Stimulated activated CD8-positive, alpha-beta memory T cell treated with anti-CD3 and anti-CD28 coated beads, Interleukin-4, amount 100 ng/mL, for 4 hours (primary cell): ENCODE measurements at places on chromosomes 12 and 14.

GRCh38 chr12:43434614-43435013 lies 117.4 kb downstream of the ADAMTS20 start:
- DNase-seq: no peak

GRCh38 chr12:66647034-66647691 lies 31.7 kb downstream of the GRIP1 start:
- no peak for DNase-seq

DNA sequence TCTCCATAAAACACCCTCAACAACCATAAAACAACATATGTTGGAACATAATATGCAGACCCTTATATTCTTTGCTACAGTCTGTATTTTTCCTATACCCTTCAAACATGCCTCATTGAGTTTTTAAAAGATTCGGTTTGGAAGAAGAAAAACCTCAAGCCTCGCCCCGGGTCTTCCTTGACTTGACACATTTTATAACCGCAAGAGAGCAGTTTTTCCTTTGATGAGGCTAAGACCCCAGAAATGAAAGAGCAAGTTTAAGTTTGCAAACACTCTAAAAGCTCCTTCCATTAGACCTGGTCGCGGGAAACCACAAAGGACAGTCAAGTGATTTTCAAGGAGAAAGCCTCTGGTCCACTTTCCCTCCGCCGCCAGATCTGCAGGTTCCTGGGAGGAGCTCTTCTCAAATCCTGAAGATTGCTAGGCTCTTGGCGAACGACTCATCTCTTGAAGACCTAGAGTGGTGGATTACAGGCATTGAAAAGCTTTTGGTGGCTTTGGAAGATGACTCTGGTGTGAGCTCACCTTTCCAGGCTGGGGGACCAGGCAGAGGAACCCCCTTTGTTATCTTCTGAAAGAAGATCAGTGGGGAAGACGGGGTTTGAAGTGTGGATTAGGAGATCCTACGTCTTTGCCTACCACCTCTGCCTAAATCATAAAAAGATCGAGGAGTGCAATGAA lies at the start of gene ASCL4:
TSS of gene ASCL4 (plus strand) at position 356 of the 681 bp plus-strand sequence. CDS start 515 bp downstream, outside the sequence.
- DNase-seq: no peak

GRCh38 chr12:113007166-113007565 lies 28.8 kb downstream of the OAS2 start:
- no peak for DNase-seq

- no peak for DNase-seq
These were observed 21.9 kb upstream of the PTGR2 start for GRCh38 chr14:73829526-73830431.

- DNase-seq: no peak
These were observed 94.0 kb downstream of the NAV3 start for GRCh38 chr12:77924703-77925102.

DNA sequence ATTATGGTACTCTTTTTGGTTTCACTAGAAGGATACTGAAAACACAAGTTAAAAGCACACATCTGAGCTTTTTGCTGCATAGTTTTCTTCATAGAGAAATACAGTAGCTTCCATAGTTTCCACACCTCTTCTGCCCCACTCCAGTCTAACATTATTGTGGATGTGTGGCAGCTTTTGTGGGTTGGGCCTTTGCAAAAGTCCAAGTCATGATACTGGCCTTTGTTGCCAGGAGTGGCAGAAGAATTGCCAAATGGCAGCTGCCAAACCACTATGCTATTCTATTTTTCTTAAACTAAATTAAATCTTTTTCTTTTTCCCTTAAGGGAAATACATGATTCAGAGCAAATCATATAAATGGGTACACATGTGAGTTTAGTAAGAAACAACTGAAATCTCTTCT lies 114.8 kb downstream of the PLEKHA5 start:
- no peak for DNase-seq

- DNase-seq: no peak
These were observed 35.6 kb downstream of the DUSP6 start for GRCh38 chr12:89316705-89317139.

- DNase-seq: no peak
These were observed 215.5 kb downstream of the AEBP2 start for GRCh38 chr12:19654650-19655376.

DNA sequence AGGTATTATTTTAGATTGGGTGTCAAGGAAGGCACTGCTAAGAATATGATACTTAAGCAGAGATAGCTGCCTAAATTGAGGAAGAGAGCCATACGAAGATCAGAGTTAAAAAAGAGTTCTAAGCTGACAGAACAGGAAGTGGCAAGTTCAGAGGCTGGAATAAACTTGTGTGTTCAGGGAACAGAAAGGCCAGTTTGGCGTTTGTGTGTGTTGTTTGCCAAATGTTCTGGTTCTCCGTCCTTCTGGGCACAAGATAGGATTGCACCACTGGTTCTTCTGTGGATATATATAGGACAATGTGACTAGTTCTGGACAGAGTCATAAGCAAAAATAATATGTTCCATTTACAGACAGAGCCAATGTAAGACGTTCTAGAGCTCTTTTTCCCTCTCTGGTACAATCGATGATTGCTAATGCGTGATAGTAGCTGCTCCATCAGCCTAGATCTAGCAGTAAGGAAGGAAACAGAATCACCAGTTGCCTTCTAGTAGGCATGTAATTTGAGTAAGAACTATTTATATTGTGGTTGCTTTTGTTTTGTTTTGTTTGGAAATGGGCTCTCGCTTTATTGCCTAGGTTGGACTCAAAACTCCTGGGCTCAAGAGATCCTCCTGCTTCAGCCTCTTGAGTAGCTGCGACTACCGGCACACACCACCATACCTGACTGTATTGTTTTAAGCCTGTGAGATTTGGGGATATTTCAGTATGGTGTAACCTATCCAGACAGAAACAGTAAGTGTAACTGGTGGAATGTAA lies 7.4 kb downstream of the BBS10 start:
- no peak for DNase-seq

GRCh38 chr12:117835156-117835555 lies 133.6 kb downstream of the KSR2 start:
- DNase-seq: no peak

GRCh38 chr14:32513571-32514009 lies 184.5 kb downstream of the AKAP6 start:
- DNase-seq: no peak

- DNase-seq: no peak
These were observed 57.7 kb downstream of the MAX start for GRCh38 chr14:65044596-65044959.

GRCh38 chr12:93203361-93203760 lies 174.4 kb upstream of the NUDT4 start:
- DNase-seq: no peak

GRCh38 chr12:47141459-47141858 lies 61.7 kb upstream of the AMIGO2 start:
- no peak for DNase-seq

DNA sequence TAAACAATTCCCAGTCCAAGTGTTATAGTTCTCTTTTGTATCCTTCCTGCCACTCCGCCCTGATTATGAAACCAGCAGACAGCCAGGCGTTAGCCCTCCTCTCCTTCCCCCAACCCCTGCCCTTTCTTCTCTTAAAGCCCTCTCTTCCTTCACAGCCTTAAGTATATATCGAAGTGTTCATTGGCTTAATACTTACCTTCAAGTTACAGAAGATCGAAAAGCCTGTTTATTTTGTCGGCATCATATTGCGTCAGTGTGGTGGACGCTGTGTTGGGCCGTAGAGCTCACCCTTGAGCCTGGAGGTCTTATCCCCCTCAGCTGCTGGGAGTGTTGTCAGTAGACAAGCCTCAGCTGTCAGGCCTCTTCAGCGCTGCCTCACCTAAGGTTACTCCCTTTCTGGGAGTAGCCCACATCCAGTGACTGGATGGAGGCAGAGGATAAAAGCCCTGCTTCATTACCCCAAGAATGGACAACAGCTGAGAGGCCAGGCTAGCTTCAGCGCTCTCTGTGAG lies 36.2 kb downstream of the CMAS start:
- no peak for DNase-seq

- DNase-seq: no peak
These were observed 316.1 kb downstream of the AACS start for GRCh38 chr12:125381373-125381772.

- no peak for DNase-seq
These were observed 91.9 kb downstream of the VRK1 start for GRCh38 chr14:96889091-96889490.

GRCh38 chr12:52222692-52223091 lies 10.4 kb upstream of the KRT7 start:
- DNase-seq: no peak

- DNase-seq: no peak
These were observed 6.7 kb upstream of the EML1 start for GRCh38 chr14:99786511-99786989.

GRCh38 chr12:2411616-2412304 lies 359.0 kb downstream of the CACNA1C start:
- DNase-seq: no peak

DNA sequence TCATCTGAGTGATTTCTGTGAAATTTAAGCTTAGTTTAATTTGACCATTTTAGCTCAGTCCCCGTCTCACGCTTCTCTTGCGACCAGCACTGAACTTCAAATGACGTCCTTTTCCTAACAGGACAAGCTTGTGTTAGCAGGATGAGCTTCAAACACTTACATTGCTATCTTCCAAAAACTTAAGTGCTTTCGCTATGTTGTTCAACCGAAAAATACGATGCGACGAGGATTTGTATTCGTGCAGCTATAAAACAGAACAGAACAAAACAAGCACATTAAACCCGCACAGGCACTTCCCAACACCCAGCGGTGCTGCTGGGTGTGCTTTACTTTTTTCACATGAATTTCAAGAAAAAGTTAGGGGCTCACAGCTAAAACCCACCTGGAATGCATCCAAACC lies 64.2 kb upstream of the DICER1 start:
- no peak for DNase-seq

DNA sequence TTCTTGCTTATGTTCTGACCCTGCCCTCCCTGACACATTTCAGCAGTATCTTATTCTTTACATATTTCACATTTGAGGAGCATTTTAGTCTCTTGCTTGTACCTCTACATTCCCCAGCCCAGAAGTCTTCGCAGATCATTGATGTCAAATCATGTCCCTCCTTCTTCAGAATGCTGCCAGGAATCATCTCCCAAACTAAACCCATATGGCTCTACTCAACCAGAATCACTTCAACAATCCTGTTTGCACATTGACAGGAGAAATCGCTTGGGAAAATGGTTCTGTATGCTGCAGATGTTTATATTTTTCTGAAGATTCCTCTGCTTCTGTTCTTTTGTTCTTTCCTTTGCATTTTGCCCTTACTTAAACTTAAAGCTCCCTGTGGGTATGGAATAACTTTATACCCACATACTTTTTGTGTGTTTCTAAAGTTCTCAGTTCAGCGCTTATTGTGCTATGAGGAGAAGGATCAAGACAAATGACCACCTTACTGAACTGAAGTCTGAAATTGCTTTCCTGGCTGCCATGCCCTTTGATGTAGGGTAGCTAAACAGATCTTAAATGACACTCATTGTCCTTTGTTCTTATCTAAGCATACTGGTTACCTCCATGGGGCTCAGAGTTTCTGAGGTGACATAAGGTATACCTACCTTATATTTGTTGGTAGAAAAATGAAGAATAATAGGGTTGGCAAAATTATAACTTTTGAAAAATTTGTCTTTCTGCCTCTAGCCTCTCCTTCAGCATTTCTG lies 134.6 kb downstream of the SLC25A21 start:
- DNase-seq: no peak

- DNase-seq: no peak
These were observed 170.5 kb downstream of the NDUFA12 start for GRCh38 chr12:94832780-94833681.

GRCh38 chr12:74820324-74820723 lies 282.7 kb downstream of the ATXN7L3B start:
- no peak for DNase-seq

DNA sequence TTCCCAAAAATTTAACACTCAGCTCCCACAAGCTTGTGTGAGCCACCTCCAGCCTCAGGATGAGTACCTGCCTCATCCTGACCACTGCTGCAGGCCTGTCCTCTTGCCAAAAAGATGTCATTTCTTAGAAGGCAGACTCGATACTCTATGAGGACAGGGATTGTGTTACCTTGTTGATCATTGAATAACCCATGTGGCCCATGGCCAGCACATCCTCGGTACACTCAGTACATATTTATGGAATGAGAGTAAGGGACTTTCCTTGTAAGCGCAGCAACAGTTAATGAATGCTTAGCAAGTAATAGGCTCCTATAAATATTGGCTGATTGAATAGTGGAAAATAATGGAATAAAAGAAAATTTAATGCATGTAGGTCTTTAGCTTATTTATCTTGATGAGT lies 15.3 kb upstream of the DGLUCY start:
- DNase-seq: no peak

GRCh38 chr12:130713581-130713991 lies 2.5 kb downstream of the RIMBP2 start:
- no peak for DNase-seq

- DNase-seq: no peak
These were observed 96.6 kb downstream of the SUDS3 start for GRCh38 chr12:118472940-118473339.

- no peak for DNase-seq
These were observed 649.8 kb downstream of the RPS29 start for GRCh38 chr14:48936362-48936761.

DNA sequence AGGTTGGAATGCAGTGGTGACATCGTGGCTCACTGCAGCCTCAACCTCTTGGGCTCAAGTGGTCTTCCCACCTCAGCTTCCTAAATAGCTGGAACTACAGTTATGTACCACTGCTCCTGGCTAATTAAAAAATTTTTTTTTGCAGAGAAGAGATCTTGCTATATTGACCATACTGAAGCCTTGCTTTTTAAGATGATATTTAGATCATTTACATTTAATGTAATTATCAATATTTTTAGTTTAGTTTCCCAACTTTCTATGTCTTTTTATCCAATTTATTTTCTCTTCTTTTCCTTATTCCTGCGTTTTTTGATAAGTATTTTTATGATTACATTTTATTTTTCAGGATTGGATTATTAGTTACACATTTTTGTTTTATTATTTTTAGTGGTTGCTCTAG lies 340.1 kb downstream of the APAF1 start:
- DNase-seq: no peak

GRCh38 chr12:66885115-66885875 lies 206.4 kb upstream of the GRIP1 start:
- no peak for DNase-seq

GRCh38 chr14:27410981-27411380 lies 813.1 kb upstream of the NOVA1 start:
- no peak for DNase-seq

DNA sequence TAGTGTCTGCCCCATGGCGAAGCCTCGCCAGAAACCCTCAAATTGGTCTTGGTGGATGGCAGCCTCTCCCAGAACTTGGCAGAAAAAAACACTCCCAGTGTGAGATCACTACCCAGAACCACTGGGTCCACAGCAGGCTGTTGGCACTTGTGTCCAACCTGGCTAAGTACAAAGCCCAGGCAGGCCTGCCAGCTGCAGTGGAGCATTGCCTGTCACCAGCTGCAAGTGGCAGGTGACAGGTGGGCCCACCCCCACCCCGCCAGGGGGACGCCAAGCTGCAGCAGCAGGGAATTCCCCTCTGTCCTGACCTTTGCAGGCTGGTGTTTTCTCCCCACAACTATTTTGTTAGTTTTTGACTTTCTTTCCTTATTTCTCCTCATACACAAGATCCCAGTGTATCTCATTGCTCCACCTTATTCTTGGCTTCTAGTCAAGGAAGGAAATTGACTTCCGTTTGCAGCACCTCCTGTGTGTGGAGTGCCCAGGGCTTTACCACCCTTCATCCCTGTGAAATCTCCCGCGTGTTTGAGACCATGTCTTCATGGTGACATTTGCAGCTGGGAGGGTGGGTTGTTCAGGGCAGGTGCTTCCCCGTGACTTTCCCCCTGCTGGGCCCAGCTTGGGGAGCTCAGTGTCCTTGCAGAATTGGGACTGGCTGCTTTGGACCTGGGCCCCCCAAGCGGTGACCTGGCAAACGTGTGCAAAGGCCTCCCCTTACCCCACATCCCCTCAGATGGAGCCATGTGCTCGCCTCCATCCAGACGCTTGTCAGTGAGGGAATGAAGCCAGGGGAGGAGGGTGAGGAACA lies 73.8 kb upstream of the RIN3 start:
- no peak for DNase-seq
